Fibroblast of pulmonary artery (primary cell): ENCODE measurements at places on chromosomes 5 and 9.

- peak; percentile 70 for DNase-seq
Measured at GRCh38 chr5:94618029-94618492, 343 bp downstream of the KIAA0825 start.

DNA sequence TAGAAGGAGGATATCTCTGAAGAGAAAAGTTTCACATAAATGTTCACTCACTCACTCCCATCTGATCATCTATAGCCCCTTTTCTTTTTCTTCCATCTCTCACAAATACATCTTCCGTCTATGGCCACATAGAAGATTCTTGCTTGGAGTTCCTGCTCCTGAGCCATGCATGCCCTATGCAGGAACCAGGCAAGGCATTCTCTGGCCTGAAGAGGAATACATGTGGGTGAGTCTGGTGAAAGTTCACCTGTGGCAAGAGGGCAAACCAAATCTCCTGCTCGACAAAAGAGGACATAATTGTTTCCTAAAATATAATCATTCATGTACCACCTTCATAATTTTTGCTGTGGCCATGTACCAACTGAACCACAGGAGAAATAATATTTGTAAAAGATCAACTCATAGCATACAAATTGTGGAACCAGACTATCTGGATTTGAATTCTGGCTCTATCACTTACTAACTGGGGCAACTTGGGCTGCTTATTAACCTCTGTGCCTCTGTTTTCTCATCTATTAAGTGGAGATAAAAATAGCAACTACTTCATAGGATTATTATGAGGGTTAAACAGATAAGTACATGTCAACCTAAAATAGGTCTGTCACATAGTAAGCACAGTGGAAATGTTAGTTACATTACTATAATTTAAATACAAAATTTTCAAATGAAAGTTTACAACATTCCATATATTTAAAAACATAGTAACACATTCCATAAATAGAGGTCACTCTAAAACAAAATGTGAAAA is 121.2 kb upstream of the NFIB start:
- no peak for DNase-seq

- DNase-seq, result peak; percentile 61
Measured at GRCh38 chr5:146426853-146427618, 20.1 kb upstream of the TCERG1 start.

DNA sequence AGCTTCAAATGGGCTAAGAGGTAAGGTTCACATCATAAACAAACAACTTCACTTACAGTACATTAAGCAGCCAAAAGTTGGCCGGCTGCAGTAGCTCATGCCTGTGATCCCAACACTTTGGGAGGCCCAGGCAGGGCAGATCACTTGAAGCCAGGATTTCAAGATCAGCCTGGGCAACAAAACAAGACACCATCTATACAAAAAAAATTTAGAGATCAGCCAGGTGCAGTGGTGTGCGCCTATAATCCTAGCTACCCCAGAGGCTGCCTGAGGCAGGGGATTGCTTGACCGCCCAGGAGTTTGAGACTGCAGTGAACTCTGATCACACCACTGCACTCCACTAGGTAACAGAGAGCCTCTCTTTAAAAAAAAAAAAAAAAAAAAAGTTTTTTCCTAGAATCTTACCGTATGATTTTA is 16.9 kb downstream of the UBTD2 start:
- DNase-seq, result no peak

DNA sequence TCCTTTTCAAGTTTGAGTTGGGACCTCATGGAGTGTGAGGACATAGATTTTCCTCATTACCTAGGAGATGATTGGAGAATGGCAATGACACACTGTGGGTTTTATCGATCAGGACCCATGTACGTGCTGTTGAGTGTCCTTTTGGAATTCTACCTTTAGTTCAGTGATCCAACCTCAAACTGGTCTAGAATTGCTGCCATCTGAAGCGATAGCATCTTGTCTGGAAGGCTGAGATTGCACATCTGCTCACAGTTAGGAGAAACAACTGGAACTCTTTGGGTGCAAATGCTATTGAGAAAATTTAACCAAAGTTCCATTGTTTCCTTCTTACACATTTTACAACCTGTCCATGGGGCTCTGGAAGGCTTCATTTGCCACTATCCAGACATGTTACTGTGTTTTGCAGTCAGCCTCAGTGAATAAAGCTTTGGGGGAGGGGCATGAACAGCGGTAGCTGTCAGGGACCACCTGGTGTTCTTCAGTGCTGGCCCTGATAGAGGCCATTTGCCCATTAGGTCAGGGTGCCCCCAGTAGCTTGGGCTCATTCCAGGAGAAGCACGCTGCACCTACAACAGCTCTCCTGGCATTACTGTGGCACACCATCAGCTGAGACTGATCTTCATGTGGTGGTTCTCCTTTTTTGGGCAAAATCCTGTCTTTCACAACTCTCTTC is 123.1 kb downstream of the PDE8B start:
- DNase-seq, result no peak

DNA sequence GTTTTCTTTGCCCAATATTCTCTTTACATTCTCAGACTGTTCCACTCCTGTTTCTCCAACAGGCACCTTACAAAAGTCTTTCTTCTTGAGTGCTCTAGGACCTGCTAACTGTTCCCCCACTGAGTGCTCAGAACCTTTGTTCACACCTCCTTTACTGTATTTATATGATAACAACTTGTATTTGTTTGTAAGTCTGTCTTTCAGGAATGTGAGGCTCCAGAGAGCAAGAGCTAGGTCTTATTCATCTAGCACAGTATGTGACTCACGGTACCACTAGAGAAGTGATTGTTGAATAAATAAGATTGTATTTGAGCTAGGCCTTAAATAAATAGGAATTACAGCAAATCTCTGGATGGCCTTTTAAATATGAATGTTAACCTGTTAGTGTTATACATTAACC is 42.5 kb upstream of the MYOT start:
- no peak for DNase-seq

- DNase-seq, result no peak
Measured at GRCh38 chr5:104652271-104652861, 1089.8 kb upstream of the NUDT12 start.

- no peak for DNase-seq
Measured at GRCh38 chr5:151632524-151632923, 41.4 kb upstream of the FAT2 start.

GRCh38 chr9:120668399-120668798 is 45.9 kb downstream of the MEGF9 start:
- DNase-seq, result no peak

DNA sequence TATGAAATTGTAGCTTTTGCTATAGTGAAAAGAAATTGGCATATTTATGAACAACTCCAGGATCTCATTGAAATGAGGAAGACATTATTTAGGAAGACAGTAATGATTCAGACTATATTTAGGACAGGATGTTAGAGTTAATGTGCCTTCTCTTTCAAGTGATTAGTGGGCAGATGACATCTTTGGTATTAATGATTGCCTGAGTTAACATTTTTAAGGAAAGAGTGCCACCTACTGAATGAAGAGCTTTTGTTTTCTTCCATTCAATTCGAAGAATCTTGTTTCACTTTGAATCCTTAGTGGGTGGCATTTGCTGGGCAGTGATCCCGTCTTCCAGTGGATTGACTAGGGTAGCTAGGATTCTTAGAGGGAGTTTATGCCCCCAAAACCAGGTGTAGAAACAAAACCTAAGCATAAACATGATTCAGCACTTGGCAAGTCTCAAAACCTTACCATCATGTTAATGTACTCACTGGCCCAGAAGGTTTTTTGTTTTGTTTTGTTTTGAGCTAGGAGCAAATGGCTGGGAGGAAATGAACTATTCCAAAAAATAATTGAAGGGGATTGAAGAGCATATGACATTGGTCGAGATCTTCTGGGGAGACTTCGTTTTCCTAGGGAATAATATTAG is 23.2 kb downstream of the MAP3K1 start:
- peak; percentile 79 for DNase-seq

- DNase-seq, result peak; percentile 79
Measured at GRCh38 chr5:139494832-139495231, 12.3 kb upstream of the STING1 start.

- no peak for DNase-seq
Measured at GRCh38 chr5:103541114-103541513, 21.5 kb downstream of the NUDT12 start.

DNA sequence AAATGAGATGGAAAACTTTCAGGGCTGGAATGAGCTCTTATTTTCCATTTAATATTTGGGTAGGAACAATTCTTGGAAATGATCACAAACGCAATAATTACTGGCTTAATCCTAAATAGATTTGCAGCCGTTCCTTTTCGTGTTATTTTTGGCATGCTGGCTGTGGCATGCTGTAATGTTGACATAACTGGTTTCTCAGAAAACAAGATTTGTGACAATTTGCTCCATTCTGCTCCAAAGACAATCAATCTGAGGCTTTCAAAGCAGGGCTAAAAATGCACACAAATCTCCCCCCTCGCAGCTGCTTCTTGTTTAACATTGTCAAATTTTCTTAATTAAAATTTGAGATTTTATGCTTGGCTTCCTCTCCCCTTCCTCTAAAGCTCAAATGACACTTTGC is 151.2 kb downstream of the TTC39B start:
- peak; percentile 54 for DNase-seq

- no peak for DNase-seq
Measured at GRCh38 chr5:175897285-175897684, 25.9 kb downstream of the CPLX2 start.

DNA sequence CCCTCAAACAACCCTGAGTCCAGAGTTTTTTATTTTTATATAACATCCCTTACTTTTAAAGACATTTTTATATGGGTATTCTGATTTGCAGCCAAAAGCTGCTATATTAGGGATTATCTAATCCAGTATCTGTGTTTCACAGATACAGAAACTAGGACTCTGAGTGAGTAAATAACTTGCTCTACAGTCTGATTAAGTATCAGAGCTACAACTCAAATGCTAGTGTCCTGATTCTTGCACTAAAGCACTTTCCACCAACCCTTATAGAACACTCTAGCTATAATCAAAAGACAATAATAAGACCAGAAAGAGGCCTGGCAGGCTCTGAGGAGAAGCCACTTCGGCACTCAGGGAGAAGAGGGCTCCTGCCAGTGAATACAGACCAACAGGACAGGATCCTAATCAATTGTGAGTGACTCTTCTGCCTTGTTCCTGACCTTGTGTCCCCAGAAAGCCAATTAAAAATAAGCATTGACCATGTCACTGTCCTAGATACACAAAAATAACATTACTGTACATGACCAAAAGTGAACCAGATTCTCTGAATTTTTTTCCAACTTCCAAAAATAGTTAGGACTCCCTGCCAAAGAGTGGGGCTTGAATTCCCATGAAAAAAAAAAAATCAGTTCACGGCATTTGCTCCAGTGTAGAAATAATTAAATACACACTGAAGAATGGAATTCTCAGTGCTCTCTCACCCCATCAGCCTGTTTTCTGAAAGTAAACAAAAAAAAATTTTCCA is 63.6 kb upstream of the MAP3K1 start:
- DNase-seq, result no peak

GRCh38 chr5:134143944-134144941 is 29.8 kb downstream of the TCF7 start:
- DNase-seq, result no peak

- no peak for DNase-seq
Measured at GRCh38 chr5:54526604-54527288, 9.2 kb downstream of the SNX18 start.

DNA sequence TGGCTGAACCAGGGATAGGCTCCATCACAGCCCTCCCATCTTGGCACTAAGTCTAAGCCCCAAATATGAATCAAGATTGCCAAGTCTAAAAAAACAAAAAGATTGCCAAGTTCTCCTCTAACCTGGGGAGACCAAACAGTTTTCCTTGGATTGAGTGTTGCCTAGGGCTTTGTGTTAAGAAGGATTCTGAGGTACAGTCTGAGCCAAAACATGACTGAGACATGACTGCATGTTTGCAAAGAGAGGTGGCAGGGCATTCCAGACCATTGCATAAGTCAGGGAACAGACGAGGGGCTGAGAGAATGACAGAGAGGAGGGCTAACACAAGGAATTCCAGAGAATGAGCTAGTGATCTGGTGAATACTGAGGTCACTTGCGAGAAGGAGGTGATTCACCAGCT is 11.4 kb downstream of the LAMC3 start:
- DNase-seq, result peak; percentile 60

- peak; percentile 26 for DNase-seq
Measured at GRCh38 chr5:9557696-9558095, 11.8 kb upstream of the SEMA5A start.
